A549 treated with dexamethasone at 1 μM for 4 hours (cell line): ENCODE measurements at places on chromosomes 1 and 21. TPM values are rescaled to one million over a fixed set of nuclear protein-coding genes. Genes with fewer than 3 reads are reported as not detected.

GJA8 gene
- total RNA-seq = not detected in 5 replicates

CD247 gene
- total RNA-seq = 0.54 to 0.87 TPM (median 0.61 TPM) in 5 replicates

FMO2 gene
- total RNA-seq = not detected in 5 replicates

BSND gene
- 0.01 TPM in 1 of 5 replicates, not detected in the others for total RNA-seq

SLC25A44 gene
- 26.3 to 31.0 TPM (median 27.5 TPM) in 5 replicates for total RNA-seq

NTNG1 gene
- total RNA-seq = not detected in 5 replicates

PPCS gene
- total RNA-seq = 35.7 to 43.2 TPM (median 37.4 TPM) in 5 replicates

CDK11B gene
- total RNA-seq = 21.9 to 26.1 TPM (median 25.6 TPM) in 5 replicates

CHML gene
- 7.3 to 11.3 TPM (median 10.1 TPM) in 5 replicates for total RNA-seq

MMEL1 gene
- total RNA-seq = 0.08 TPM in 1 of 5 replicates, not detected in the others

CHIA gene
- not detected in 5 replicates for total RNA-seq

MR1 gene
- 5.4 to 6.6 TPM (median 6.0 TPM) in 5 replicates for total RNA-seq

LRRC38 gene
- total RNA-seq = 0.06 to 0.13 TPM (median 0.07 TPM) in 4 of 5 replicates, not detected in the other

NUDT4B gene
- total RNA-seq = 0.58 to 1.9 TPM (median 1.1 TPM) in 5 replicates

ERRFI1 gene
- total RNA-seq = 194 to 239 TPM (median 225 TPM) in 5 replicates

NCMAP gene
- 0.05 to 0.09 TPM (median 0.08 TPM) in 5 replicates for total RNA-seq

SYPL2 gene
- total RNA-seq = 0.09 to 0.17 TPM (median 0.11 TPM) in 5 replicates

FLG2 gene
- total RNA-seq = not detected in 5 replicates

TDRD5 gene
- total RNA-seq = 0.04 to 0.07 TPM (median 0.05 TPM) in 4 of 5 replicates, not detected in the other

HMGB4 gene
- total RNA-seq = not detected in 5 replicates

AJAP1 gene
- not detected in 5 replicates for total RNA-seq

TACSTD2 gene
- not detected in 5 replicates for total RNA-seq

F11R gene
- total RNA-seq = 58.5 to 82.8 TPM (median 74.8 TPM) in 5 replicates

PTPRU gene
- 5.5 to 10.8 TPM (median 8.2 TPM) in 5 replicates for total RNA-seq

BCL10 gene
- total RNA-seq = 12.2 to 16.0 TPM (median 14.7 TPM) in 5 replicates

HSD3B2 gene
- total RNA-seq = not detected in 5 replicates

LINGO4 gene
- not detected in 5 replicates for total RNA-seq

RGS7 gene
- 0.05 TPM in 1 of 5 replicates, not detected in the others for total RNA-seq

UBE2J2 gene
- 37.3 to 49.1 TPM (median 46.4 TPM) in 5 replicates for total RNA-seq

RXFP4 gene
- 0.07 TPM in 1 of 5 replicates, not detected in the others for total RNA-seq

ZNF695 gene
- total RNA-seq = 2.0 to 2.7 TPM (median 2.5 TPM) in 5 replicates

LPAR3 gene
- 0.33 to 0.51 TPM (median 0.39 TPM) in 5 replicates for total RNA-seq

TMEM52 gene
- total RNA-seq = 0.63 to 1.1 TPM (median 0.86 TPM) in 5 replicates

MARK1 gene
- total RNA-seq = 0.06 to 0.14 TPM (median 0.09 TPM) in 5 replicates

NPL gene
- 0.63 to 1.2 TPM (median 0.78 TPM) in 5 replicates for total RNA-seq

RAB42 gene
- 2.5 to 4.0 TPM (median 3.1 TPM) in 5 replicates for total RNA-seq

CNKSR1 gene
- 0.17 to 0.57 TPM (median 0.31 TPM) in 4 of 5 replicates, not detected in the other for total RNA-seq

OR2G6 gene
- total RNA-seq = not detected in 5 replicates

IRF6 gene
- 0.13 to 0.29 TPM (median 0.21 TPM) in 5 replicates for total RNA-seq

PTGFR gene
- total RNA-seq = not detected in 5 replicates

TRIM67 gene
- total RNA-seq = 0.03 to 0.22 TPM (median 0.11 TPM) in 5 replicates

SLC1A7 gene
- total RNA-seq = 0.04 TPM in 1 of 5 replicates, not detected in the others

SERPINC1 gene
- total RNA-seq = 0.06 to 0.16 TPM (median 0.13 TPM) in 4 of 5 replicates, not detected in the other
